Activated B cell treated with CpG ODN at 0.5 μM for 24 hours (primary cell): ENCODE measurements at places on chromosomes 4 and X.

DNA sequence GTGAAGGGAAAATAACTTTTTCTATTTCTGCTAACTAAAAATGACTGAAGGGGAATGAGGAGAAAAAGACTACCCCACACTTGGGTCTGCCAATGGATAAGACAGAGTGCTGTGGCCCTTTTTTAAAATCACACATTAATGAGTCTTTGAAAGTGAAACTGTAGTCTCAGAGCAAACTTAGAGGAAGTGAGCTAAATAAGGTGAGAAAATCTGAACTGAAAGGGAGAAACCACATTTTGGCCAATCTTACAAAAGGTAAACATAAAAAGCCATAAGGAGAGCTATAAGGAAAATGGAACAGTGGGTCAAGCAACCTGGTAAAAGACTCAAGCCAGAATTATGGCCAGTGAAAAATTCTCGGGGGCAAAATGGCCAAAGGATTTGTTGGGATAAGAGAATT is 755.1 kb upstream of the IGFBP7 start:
- no peak for DNase-seq

DNA sequence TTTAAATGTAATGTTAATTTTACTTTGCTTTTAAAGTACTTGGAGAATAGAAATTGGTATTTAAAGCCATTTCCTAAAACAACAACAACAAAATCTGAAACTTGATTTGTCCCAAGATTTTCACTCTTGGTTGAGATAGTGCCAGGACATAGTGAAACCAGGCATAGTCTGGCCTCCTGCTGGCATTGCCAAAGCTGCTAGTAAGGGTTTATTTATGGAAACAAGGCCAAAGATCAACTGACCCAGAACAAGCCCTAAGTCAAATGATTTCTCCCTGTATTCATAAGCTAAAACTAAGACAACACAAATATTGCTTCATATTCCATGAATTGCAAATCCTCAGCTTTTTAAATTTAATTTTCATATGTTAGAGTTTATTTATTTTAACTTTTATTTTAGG is 227.5 kb upstream of the FGF13 start:
- no peak for DNase-seq

DNA sequence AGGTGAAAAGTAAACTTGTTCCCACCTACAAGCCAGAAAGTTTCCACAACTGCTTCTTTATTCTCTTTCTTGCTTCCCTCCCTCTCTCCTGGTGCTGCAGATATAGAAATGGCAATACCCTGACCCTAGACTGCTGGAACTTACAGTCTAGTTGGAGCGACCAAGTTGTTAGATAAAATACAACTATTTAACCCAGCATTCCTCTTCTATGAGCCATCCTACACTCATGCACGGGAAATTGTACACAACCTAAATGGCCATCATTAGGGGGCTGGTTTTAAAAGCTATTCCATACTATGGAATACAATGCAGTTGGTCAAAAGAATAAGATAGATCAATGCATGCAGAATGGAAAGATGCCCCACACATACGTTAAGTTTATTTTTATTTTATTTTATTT is 41.1 kb downstream of the PJA1 start:
- no peak for DNase-seq

- no peak for DNase-seq
Measured at GRCh38 chrX:119942173-119942819, 1.3 kb downstream of the NKAP start.

DNA sequence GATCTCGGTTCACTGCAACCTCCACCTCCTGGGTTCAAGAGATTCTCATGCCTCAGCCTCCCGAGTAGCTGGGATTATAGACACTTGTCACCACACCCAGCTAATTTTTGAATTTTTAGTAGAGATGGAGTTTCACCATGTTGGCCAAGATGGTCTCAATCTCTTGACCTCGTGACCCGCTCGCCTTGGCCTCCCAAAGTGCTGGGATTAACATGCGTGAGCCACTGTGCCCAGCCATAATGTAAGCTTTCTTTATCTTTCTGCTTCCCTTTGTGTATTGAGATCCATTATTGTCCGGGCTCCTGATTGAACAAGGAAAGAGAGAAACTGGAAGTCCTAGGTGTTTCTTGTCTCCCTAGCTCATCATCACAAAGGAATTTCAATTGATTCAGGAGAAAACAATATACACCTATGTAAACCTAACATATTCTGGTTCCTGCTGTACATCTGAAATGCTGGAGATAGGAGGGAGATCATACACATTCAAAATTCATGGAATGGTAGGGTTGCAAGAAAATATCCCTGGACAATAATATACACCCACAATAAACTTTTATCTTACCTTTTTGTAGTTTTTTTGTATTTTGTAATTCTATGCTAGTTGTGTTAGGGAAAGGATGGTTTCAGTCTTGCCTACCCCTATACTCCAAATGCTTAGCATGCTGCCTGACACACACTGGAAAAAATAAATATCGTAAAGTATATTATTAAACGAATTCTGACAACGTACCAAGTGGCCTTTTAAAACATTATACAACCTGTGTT is 194.4 kb upstream of the HS3ST1 start:
- no peak for DNase-seq

DNA sequence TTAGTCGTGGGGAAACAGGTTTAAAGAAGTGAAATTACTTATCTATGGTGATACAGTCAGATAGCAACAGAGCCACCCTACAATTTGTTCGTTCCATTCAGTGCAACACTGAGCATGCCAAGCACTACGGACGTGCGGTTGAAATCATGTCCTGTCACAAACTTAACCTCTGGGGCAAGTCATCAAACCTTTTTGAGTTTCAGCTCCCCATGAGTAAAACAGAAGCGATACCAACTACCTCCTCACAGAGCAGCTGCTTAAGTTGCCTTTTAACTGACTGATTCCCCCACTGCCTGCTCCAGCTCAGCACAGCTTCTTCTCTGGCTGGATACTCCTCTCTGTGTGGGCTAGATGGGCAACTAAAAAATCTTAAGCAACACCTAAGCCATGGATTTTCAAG is 36.0 kb downstream of the LHFPL1 start:
- DNase-seq, result no peak

DNA sequence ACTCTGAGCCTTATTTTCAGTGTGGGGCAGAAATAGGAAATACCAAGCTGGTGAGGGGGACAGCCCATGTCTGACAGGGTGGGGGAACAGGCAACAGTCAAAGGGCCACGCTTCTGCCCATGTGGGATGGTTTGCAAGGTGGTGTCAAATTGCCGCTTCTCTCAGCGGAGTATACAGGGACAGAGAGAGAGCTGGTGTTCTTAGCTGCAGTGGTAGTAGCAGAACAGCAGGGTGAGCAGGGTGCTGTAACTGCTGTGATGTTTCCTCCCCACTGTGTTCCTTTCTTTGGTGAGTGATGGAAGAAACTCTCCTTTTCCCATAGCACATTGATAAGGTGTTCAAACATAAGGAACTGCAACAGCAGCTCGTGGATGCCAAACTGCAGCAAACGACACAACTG is 37.9 kb downstream of the RBBP7 start:
- no peak for DNase-seq

- no peak for DNase-seq
Measured at GRCh38 chr4:185666156-185666555, 130.8 kb upstream of the PDLIM3 start.

DNA sequence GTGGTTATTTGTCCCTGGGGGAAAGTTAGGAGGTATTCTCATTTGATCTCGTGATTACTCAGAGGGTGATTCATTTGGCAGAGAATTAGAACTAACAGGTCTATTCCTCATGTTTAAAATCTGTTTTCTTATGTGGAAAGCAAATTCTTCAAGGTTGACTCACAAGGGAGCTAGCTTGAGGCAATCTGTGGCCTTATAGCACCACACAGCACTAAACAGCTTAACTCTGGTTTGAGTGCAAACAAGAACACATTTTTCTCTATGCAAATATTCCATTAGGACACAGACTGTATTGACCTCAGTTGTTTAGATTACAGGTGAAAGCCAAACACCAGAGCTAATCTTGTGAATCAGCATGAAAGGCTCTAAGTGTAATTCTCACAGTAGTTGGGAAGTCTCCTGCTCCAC is 694.4 kb upstream of the POU3F4 start:
- DNase-seq, result no peak

DNA sequence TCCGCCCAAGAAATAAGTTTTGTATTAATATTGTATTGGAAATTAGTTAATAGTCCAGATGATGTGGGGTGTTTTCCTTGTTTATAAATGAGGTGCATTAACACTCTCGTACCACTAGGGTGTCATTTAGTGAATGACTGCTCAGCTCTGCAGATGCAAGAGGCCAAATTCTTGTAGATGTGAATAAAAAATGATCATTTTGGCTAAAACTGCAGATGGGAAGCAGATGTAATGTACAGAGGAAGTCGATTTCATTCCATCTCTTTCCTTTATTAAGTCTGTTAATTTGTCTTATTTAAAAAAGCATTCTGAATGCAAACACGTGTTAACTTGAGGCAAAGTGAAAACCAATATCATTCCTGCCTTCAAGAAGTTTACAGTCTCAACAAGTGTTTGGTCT is 108.1 kb downstream of the DHX15 start:
- no peak for DNase-seq

GRCh38 chr4:6468376-6468775 is 4.0 kb downstream of the PPP2R2C start:
- peak; percentile 3 for DNase-seq

- no peak for DNase-seq
Measured at GRCh38 chrX:23509256-23509655, 158.0 kb upstream of the PRDX4 start.

DNA sequence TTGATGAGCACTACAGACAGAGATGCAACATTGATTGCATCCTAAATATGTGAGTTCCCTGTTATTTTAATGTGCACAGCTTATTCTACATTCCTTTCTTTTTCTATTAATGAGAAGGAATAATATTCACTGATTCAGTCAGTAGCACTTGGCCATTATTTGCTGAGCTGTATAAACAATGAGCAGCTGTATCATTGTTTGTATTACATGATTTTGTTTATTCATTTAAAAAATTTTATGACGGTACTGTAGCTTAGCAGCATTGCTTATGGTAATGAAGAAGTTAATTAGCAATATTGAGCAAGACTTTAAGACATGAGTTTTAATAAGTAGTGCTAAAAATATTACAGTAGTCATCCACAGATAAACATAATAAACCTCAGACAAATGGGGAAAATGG is 582.0 kb downstream of the ADGRL3 start:
- no peak for DNase-seq

DNA sequence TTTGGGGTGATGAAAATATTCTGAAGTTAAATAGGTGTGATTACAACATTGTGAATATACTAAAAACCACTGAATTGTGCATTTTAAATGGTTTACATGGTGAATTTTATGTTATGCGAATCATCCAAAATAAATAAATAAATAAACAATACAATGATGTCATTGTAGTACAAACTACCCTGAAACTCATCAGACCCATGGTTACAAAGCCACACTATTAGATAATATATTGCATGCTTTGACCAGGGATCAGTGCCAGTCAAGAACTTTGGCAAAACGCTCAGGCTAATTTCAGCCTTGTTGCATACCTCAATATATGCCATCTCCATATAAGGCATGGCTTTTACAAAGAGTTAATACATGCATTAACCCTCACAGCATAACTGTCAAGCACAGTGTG is 45.5 kb upstream of the XIAP start:
- no peak for DNase-seq

GRCh38 chr4:70712150-70712549 is 9.6 kb upstream of the RUFY3 start:
- no peak for DNase-seq

GRCh38 chr4:66564901-66565651 is 894.8 kb upstream of the EPHA5 start:
- no peak for DNase-seq

DNA sequence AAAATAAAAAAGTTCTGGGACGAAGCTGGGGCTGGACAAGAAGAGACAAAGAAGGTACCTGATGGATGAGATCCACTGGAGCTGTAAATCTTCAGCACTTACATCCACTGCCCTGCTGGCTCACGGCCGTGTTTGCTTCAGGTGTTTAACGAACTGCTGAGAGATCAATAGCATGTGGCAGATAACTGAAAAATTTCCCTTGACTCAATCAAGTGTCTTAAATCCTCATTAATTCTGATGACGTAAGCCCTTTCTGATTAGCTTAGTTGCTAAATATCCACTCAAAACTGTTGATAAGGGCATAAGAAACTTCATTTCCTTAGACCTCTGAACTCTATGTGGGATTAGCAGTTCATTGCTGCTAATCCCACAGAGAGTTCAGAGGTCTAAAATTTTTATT is 354.2 kb upstream of the HS3ST1 start:
- no peak for DNase-seq

DNA sequence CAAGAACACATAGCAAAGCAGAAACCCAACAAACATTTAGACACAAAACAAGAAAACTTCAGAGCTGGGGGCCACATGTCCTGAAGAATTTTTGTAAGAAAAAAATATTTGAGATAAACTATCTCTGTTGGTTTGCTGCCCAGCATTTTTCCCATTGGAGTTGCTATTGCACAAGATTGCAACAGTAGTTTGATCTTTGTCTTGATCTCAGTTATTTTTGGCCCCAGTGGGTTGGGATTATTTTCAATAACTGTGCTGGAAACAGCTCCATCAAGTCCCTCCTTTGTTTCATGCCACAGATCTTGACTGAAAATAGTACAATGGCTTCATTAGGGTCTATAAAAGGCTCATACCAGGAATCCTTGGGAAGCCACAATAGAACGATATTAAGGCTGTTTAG is 103.8 kb upstream of the RAI2 start:
- DNase-seq, result no peak

DNA sequence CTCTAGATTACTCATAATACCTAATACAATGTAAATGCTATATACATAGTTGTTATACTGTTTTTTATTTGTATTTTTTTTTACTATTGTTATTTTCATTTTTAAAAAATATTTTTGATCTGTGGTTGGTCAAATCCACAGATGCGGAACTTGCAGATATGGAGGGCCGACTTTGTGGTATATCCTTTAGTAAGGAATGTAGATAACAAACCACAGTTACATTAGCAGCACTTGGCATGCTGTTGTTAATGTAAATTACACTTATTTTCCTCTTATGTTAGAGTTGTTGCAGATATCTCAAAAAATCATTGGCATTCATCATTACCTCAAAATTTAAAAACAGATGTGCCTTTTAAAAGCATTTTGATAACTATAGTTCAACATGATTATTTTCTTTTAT is 151.0 kb downstream of the TMEM164 start:
- DNase-seq, result no peak
